ENCODE measurements at places on chromosomes 1 and 21.

DNA sequence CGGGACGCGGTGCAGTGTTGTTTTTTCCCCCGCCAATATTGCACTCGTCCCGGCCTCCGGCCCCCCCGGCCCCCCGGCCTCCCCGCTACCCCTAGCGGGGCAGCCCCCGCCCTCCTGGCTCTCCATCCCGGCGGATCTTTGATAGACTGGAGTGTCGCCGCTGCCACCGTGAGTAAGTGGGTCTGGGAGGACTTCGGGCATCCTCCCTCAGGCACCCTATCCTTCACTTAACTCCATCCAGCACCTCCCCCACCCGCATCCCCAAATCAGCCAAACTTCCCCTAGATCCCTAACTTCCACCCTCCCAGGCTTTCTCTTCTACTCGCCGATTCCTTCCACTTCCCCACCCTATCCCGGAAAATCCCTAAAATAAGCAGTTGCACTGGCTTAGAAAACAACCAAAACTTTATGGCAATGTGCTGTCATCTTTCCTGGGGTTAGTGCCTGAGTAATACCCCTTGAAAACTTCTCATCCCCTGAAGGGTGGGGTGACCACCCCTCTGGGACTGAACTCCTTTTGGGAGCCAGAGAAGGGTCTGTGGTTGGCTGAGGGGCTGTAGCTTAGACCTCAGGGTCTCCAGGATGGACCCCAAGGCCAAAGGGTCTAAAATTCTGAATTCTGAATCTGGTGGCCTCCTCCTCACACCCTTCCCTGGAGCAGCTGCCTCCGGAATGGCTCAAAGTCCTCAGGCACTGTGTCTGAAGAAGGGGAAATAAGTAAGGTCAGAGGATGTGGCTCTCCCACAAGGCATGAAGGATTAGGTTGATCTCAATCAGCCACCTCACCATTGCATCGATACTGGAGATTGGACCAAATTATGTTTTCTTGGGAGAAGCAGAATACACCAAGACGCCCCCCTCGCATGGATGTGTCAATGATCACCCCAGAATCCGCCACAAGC lies 12.2 kb downstream of the THBS3 start:
- DNase-seq, result peak; percentile 61

GRCh38 chr1:30083800-30084464 lies 639.5 kb downstream of the MATN1 start:
- DNase-seq, result no peak

- DNase-seq, result peak; percentile 43
Observed at GRCh38 chr1:182484531-182485257, 34.7 kb downstream of the RGSL1 start.

DNA sequence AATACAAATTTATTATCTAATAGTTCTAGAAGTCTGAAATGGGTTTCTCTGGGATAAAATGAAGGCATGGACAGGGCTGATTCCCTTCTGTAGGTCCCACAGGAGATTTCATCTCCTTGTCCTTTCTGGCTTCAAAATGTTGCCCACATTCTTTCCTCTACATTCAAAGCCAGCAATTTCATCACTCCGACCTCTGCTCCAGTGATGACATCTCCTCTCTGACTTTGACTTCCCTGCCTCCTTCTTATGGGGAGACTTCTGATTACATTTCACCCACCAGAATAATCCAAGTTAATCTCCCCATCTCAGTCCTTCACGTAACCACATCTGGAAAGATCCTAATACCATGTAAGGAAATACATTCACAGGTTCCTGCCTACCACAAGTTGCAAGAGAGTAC lies 358.0 kb upstream of the C1orf87 start:
- no peak for DNase-seq

GRCh38 chr1:231201375-231201978 lies 39.5 kb upstream of the GNPAT start:
- no peak for DNase-seq

DNA sequence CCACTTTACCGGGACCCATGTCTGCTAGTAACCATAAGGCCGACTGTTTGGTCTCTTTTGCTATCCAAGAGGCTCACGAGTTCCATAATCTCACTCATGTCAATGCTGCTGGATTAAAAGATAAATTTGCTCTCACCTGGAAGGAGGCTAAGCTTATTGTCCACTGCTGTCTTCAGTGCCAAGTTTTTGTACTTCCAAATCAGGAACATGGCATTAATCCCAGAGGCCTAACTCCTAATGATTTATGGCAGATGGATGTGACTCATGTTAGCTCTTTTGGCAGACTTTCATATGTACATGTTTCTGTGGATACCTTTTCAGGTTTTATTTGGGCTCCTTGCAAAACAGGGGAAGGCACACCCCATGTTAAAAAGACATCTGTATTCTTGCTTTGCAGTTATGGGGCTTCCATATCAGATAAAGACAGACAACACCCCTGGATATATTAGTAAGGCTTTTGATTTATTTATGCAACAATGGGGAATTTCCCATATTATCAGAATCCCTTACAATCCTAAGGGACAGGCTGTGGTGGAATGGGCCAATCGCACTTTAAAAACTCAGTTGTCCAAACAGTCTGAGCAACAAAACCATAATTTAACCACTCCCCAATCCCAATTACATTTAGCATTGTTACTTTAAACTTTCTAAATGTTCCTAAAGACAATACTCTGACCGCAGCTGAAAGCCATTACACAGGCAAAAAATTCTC lies 162.7 kb downstream of the IER5 start:
- peak; percentile 92 for DNase-seq

DNA sequence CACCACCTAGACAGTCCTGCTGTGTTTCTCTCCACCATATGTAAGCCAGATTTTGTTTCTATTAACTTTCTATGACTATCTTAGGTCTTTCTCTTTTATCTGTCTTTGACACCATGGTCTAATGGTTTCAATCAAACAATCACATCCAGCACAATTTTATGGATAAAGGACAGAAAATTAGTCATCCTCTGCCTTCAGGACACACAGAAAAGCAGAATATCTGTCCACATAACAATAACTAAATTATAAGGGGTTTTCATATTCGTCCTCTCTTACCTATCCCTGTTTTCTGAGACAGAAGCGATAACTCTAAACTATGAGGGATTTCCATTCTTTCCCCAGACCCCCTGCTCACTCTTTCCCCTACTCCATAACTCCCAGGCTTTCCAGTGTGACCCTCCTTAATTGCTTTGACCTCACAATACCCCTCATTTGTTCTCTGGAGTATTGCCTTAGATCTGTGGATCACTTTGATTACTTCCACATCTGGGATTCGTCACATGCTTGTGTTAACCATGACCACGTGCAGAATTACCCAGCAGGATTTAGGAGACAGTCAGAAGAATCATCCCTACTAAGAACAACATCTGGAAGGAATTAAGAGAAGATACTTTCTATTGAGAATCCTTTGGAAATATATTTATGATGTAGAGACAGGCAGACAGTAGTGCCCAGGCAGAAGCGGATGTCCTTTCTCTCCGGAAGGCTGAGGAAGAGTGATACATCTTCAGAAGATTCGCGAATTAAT lies 108.2 kb upstream of the GREM2 start:
- DNase-seq, result no peak

DNA sequence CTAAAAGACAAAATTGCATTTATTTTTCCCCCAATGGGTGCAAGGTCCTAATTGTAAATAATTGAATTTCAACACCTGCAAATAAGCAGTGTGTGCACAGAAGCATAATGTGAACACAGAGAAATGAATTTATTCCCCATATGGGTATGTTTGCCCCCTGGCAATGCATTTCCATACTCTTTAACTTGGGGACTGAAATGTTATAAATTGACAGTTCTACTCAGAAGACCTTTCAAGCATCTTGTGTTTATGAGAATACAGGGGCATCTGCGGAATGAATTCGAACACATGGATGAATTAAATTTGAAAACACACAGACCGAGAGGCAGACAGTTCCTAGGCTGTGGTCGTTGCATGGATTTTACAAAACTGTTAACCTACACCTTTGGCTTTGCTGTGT lies 3.5 kb downstream of the PBX1 start:
- peak; percentile 29 for DNase-seq

DNA sequence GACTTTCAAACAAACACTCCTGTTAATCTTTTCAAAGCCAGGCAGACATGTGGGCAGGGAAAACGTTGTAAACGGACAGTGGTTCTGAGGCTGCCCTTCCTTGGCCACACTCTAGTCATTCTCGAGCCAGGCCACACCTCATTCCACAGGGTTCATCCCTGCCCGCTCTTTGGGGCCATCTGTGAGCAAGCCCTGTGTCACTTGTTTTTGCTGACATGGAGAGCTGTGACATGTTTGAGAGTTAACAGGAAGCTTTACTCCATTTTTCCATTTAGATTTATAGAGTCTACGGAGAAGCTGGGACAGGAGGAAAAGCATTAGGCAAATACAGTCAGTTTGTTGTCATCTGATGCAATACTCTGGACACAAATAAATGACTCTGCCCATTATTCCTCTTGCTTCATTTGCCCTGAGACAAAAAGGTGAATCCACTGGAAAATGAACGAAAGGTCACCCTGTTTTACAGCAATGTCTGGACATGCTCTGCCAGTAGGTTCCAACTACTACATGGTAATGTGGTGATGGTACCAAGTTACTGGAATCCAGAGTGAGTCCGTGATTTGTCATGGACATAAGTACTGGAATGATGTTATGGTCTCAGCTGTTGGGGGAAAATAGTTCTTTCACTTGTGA lies 126.9 kb downstream of the CLIC6 start:
- DNase-seq, result no peak

Measured in NCI-H82 (cell line).